H7 (cell line): ENCODE measurements at places on chromosomes 12 and 14. TPM values are rescaled to one million over a fixed set of nuclear protein-coding genes. Genes with fewer than 3 reads are reported as not detected.

Gene CLEC2A
- total RNA-seq, result not detected in 2 replicates

Gene DAD1
- 218 and 306 TPM in 2 replicates for total RNA-seq

Gene C12orf54
- total RNA-seq, result not detected in 2 replicates

Gene HNF1A
- not detected in 2 replicates for total RNA-seq

Gene C12orf57
- 136 and 153 TPM in 2 replicates for total RNA-seq

Gene SLC38A4
- 0.62 and 1.3 TPM in 2 replicates for total RNA-seq

Gene FAM90A1
- total RNA-seq, result 2.6 and 4.6 TPM in 2 replicates

Gene CLEC4E
- 0.07 TPM in 1 of 2 replicates, not detected in the other for total RNA-seq

Gene MOK
- 2.1 and 2.2 TPM in 2 replicates for total RNA-seq

Gene FLVCR2
- total RNA-seq, result 2.7 and 4.6 TPM in 2 replicates

Gene KCNC2
- total RNA-seq, result not detected in 2 replicates
